ENCODE measurements at places on chromosomes 11 and 22. TPM values are rescaled to one million over a fixed set of nuclear protein-coding genes. Genes with fewer than 3 reads are reported as not detected.

GGTLC2 gene
- not detected for total RNA-seq

KRTAP5-10 gene
- total RNA-seq = not detected

DDTL gene
- total RNA-seq = 1.0 TPM

GRCh38 chr11:2570841-2571597, 126.2 kb downstream of the KCNQ1 start:
- DNase-seq = no peak
- no peaks in the 10 kb centered on the region for H3K4me1 ChIP-seq
- no peaks in the 10 kb centered on the region for H3K27me3 ChIP-seq
- no peak overlapping the region for H3K27ac ChIP-seq
- H3K4me3 ChIP-seq = no peak overlapping the region

GRCh38 chr11:36187622-36188021, 101.6 kb downstream of the COMMD9 start:
- H3K27me3 ChIP-seq = no peaks in the 10 kb centered on the region
- no peak overlapping the region for H3K27ac ChIP-seq
- no peaks in the 10 kb centered on the region for H3K36me3 ChIP-seq
- H3K4me1 ChIP-seq = no peaks in the 10 kb centered on the region
- DNase-seq = no peak
- H3K4me3 ChIP-seq = no peak overlapping the region

DNA sequence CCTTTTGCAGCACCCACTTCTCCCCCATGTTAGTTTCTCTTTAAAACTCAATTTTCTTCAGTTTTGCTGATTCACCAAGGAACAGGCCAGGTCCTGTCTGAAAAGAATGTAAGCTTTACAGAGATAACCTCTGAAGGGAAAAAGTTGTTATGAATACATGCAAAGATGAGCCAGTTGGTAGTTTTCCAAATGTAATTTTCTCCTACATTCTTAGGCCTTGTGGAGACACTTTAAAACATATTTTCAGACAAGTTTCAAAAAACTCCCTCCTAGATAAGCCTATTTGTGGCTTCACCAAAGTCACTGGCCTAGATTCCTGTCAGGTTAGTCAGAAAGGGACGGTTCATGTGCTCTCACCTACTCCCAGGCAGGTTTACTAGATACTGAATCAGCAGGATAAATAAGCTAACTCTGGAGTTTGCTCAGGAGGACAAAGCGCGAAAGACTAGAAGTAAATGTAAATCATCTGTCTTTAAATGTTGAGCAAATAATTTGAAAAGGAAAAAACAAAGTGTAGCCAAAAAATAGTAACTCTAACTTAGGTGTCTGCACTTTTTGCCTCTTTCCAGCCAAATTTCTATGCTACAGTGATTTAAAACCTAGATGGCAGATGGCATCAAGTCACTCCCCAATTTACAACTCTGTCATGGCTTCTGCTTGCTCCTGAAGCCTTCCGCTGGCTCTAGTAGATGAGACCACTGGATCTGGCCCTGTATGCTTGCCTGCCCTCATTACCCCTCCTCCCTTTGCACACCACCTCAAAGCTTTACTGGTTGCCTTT, 4.9 kb upstream of the ATP6V1E1 start:
- no peak overlapping the region for H3K4me3 ChIP-seq
- H3K4me1 ChIP-seq = peaks cover 11% of the 10 kb centered on the region
- H3K27ac ChIP-seq = no peak overlapping the region
- H3K27me3 ChIP-seq = no peaks in the 10 kb centered on the region
- no peak for DNase-seq
- H3K36me3 ChIP-seq = no peaks in the 10 kb centered on the region

DNA sequence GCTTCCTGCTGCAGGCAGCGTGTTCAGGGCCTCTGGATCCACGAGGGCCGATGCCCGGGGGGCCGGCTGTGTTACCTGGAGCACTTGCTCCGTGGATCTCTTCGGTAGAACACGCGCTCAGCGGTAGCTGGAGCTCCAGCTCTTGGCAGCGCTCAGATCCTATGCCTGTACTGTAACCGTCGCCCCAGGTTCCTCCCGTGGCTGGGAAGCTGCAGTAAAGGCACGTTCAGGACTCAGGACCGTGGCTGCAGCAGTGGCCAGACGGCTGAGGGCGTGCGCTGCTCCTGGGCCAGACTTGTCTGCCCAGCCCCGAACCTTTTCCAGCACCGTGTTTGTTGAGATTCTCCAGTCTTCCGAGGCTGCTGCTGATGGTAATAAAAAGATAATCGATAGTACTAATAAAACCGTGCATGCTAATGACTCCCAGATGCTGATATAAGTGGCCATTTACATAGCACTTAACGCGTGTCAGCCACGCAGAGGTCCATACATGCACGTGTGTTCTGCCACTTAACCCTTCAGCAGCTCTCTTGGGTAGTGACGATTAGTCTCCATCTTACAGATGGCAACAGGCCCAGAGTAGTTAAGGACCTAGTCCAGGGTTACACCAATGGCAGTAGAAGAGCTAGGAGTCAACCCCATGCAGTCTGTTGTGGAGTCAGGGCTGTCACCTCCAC, 1.4 kb downstream of the MOV10L1 start:
- H3K36me3 ChIP-seq = no peaks in the 10 kb centered on the region
- DNase-seq = no peak
- no peak overlapping the region for H3K27ac ChIP-seq
- H3K4me1 ChIP-seq = no peaks in the 10 kb centered on the region

DNA sequence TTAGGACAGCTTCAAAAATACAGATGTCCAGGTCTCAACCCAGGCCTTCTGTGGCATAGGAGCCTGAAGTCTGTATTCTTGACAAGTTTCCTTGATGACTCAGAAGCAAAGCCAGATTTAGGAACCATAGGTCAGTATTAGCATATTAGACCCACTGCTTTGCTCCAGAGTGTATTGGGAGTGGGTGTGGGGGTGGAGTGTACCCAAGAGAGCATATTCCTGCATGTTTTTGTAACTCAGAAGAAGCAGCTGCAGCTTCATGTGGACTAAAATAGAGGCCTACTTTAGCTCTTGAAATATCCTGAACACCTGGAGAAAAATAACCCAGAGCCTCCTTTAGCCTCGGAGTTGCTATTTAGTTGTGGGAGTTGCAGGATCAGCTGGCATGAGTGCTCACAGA, 106.7 kb downstream of the CCDC81 start:
- DNase-seq = no peak
- H3K36me3 ChIP-seq = no peaks in the 10 kb centered on the region
- no peaks in the 10 kb centered on the region for H3K27me3 ChIP-seq
- no peak overlapping the region for H3K4me3 ChIP-seq
- peaks cover 41% of the 10 kb centered on the region for H3K4me1 ChIP-seq

DNA sequence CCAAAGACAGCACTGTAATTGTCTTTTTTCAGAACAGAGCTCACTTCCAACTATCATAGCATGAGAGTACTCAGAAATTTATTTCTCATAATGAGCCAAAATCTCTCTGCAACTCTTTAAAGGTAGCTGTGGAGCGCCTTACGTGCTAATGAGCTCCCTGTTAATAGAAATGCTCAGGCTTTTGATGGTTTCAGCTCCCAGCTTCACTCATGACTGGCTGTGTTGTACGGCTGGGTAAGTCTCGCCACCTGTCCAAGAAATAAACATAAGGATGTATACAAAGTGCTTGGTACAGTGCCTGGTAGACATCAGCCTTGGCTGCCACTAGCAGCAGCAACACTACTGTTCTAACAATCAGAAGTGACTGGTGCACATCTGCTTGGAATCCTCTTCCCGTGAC, 109.4 kb downstream of the LDLRAD3 start:
- DNase-seq = no peak
- H3K4me1 ChIP-seq = no peaks in the 10 kb centered on the region
- H3K27ac ChIP-seq = no peak overlapping the region
- H3K27me3 ChIP-seq = no peaks in the 10 kb centered on the region
- no peaks in the 10 kb centered on the region for H3K36me3 ChIP-seq

DNA sequence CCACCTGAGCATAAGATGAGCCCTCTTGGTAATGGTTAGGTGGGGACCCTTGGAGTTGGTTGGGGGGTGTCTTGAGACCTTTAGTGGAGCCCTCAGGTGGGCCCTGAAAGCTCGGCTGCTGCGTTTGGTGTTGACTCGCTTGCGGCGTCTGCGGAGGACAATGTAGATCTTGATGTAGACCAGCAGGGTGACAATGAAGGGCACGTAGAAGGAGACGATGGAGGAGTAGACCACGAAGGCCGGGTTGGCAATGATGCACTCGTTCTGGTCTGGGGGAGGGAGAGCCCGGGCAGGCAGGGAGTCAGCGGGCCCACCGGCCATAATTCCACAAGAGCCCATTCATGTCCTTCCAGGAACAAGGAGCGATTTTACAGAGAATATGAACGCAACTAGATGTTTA, 27.8 kb downstream of the ANKK1 start:
- H3K27ac ChIP-seq = no peak overlapping the region
- no peaks in the 10 kb centered on the region for H3K4me1 ChIP-seq
- no peak for DNase-seq
- H3K4me3 ChIP-seq = no peak overlapping the region

GRCh38 chr22:50595189-50595588, 5.4 kb upstream of the MAPK8IP2 start:
- no peak overlapping the region for H3K4me3 ChIP-seq
- H3K4me1 ChIP-seq = peaks cover 4% of the 10 kb centered on the region
- DNase-seq = no peak

DNA sequence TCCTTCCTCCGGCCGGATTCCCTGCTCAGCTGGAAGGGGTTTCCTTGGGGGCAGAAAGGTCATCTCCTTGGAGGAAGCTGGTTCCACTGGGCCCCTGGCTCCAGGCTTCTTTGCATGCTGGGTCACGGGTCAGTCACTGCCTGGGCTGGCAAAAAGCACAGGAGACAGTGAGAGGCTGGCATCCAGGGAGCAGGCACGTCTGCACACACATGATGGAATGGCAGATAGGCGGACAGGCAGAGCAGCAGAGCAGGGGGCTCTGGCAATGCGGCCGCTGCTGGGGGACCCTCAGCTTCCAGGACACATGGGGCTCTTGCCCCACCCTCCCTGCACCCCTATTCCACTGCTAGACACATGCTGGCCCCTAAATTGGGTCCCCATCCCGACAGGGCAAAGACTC, 40.4 kb downstream of the C11orf58 start:
- peaks cover 8% of the 10 kb centered on the region for H3K4me1 ChIP-seq
- no peak overlapping the region for H3K4me3 ChIP-seq
- H3K36me3 ChIP-seq = no peaks in the 10 kb centered on the region
- H3K27me3 ChIP-seq = no peaks in the 10 kb centered on the region
- DNase-seq = no peak

All from right atrium auricular region (tissue), 2 donors.